Umbilical cord (tissue), 2 donors: ENCODE measurements at places on chromosomes 6 and 20. TPM values are rescaled to one million over a fixed set of nuclear protein-coding genes. Genes with fewer than 3 reads are reported as not detected.
A peak's percentile ranks its signal among the peaks of the same experiment; 100 is the strongest.

Gene ZNF311
- 7.7 TPM for total RNA-seq

DNA sequence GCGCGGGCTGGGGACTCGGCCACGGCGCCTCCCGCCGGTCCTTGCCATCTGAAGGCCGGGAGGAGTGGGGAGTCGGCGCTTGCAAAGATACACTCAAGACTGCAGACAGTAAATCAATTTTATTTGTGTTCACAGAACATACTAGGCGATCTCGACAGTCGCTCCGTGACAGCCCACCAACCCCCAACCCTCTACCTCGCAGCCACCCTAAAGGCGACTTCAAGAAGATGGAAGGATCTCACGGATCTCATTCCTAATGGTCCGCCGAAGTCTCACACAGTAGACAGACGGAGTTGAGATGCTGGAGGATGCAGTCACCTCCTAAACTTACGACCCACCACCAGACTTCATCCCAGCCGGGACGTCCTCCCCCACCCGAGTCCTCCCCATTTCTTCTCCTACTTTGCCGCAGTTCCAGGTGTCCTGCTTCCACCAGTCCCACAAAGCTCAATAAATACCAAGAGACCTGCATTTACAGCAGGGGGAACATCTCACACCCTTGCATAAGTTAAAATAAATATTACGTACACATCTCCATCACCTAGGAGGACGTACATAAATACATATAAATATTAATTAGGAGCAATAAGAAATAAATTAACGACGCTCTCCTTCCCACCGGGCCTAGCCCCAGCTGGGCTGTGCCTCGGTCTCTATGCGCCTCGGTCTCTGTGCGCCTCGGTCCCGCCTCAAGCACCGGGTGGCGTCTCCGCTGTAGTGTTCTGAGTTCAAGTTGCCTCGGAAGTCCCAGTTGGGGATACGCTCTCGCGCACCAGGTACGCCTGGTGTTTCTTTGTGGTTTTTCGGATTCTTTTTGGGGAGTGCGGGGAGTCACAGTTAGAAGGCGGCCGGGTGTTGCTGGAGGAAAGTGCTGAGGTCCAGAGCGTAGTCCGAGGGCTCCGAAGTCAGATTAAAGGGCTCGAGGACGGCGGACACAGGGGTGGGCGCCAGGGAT, 889 bp upstream of the FLOT1 start:
- no peak for DNase-seq

DNA sequence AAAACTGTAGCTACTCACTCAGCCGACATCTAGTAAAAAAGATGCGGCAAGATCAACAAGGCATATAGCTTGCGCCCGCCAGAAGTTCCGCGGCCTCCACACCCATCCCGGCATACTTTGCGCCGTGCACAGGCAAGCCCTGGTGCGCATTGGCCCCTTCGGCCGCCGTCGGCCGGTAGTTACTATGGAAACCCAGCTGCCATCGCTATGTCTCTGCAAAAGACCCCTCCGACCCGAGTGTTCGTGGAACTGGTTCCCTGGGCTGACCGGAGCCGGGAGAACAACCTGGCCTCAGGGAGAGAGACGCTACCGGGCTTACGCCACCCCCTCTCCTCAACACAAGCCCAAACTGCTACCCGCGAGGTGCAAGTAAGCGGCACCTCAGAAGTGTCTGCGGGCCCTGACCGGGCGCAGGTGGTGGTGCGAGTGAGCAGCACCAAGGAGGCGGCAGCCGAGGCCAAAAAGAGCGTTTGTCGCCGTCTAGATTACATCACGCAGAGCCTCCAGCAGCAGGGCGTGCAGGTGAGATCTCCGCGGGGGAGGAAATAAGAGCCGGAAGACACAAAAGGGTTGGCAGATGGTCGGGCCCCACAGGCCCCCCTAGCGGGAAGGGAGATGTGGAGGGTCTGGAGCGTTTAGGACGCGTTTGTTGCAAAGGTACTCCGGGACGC, at the start of gene IRAK1BP1:
Gene IRAK1BP1, plus strand, starts transcription at position 182 of the 671 bp plus-strand sequence. Its CDS starts 26 bp downstream, at position 208.
- DNase-seq: peak; percentile 92

DNA sequence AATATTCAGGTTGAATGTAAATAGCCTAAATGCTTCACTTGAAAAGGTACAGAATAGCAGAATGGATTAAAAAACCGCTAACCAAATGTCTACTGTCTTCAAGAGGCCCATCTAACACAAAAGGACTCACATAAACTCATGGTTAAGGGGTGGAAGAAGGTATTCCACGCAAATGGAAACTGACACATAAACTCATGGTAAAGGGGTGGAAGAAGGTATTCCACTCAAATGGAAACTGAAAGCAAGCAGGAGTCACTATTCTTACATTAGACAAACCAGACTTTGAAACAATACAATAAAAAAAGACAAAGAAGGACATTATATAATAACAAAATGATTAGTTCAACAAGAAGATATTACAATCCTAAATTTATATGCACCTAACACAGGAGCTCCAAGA, 38.3 kb upstream of the PKIB start:
- no peak for DNase-seq
